ENCODE measurements at places on chromosomes 12 and 14.

- no peak for DNase-seq
Measured at GRCh38 chr14:73342670-73343069, 105.4 kb downstream of the PAPLN start.

DNA sequence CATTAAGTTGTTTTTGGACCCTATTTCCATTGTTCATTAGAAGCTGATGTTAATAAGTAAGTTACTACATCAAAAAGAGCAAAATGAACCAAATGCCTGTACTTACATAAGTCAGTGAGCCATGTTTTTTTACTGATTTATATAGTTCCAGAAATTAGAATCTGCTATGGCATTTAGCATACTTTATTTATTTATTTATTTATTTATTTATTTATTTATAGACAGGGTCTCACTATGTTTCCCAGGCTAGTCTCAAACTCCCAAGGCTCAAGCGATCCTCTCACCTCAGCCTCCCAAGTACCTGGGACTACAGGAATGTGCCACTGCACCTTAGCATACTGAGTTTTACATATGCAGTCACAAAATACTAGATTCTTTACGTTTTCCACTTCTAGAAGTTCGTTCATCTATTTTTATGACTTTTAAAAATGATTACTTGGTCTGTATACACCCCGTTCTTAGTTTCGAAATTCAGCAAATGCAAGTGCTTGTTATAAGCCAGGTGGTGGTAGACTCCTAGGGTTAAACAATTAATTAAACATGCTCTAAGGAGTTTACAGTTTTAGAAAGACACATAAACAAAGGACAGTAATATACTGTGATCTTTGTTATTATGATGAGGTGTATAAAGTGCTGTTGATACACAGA lies 69.8 kb downstream of the SCFD1 start:
- no peak for DNase-seq

DNA sequence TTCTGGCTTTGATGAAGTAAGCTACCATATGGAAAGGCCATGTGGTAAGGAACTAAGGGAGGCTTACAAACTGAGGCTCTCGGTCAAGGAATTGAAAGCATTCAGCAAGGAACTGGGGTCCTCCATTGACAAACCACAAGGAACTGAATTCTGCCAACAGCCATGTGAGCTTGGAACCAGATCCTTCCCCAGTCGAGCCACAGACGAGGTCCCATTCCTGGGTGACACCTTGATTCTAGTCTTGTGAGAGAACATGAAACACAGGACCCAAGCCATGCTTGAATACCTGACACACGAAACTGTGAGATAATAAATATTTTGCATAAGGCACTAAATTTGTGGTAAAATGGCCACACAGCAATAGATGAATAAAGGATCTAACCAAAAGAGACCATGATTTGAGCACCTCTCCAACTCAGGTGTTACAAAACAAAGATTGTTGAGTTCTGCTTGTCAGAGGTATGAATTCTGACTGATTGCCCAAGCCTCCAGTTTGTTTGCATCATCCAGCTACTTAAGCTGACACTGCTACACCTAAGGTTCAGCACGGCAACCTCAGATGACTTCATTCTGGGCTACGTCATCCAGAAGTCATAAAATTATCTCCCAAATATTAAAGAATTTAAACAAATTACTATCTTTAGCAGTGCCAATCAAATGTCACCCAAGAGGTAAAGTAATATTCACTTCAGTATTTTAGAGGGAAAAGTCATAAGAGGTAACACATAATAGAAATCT lies 59.4 kb downstream of the GARIN6 start:
- no peak for DNase-seq

DNA sequence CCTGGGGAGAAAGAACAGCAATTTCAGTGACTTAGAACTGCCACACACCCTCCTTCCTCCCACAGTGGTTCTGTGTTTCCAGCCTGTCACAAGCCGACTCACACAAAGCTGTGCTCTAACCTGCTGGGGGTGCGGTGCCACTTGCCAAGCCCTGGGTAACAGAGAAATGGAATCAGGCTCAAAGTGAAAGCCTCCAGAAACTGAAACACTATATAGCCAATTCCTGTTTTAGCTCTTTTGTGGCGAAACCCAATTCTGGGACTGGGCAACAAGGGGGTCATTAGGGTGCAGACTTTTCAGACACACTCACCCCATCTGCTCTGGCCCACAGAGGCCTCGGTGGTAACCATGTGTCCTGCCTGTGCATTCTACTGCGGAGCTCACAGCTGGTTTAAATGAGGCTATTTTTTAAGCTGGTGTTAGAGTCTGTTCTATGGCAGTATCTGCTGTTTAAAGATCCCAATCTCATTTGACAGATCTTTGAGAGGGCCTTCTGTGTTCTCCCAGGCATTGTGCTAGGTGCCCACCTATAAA lies 15.2 kb upstream of the ACTR6 start:
- DNase-seq, result no peak

- DNase-seq, result no peak
Measured at GRCh38 chr12:125185740-125186470, 120.7 kb downstream of the AACS start.

DNA sequence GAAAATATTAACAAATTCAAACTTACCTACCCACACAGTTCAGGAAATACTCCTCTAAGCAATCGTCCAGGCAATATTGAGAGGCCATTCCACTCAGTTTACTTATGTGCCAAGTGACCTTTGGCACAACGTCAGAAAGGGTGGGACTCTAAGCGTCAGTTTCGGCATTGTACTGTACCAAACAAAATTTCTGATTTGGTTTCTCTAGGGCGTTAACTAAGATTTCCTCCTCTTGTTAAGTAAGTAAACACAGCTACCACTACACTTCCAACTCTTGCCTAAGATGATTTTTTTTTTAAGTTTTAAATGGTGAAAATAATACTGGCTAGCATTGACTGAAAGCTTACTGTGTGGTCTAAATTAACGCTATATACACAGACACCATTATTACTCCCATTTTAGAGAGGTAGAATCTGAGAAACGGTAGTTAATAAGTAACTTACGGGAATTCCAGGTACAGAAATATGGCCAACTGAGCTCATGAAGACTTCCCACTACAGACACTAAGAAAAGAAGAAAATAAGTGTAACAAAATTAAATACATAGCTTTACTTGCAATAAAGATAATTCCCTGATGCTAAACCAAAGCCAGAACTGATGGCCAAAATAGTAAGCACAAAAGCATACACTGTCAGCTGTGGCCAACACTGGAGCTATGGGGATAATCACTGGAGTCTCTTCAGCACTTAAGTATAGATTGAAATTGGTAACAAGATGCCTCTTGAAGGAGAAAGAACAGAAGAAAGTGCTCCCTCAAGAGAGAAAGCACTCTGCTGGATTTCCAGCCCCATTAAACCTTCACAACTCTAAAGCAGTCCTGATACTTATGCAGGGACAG lies 76.1 kb downstream of the EPS8 start:
- DNase-seq, result no peak

- DNase-seq, result no peak
Measured at GRCh38 chr12:115597157-115597712, 680.3 kb downstream of the MED13L start.

DNA sequence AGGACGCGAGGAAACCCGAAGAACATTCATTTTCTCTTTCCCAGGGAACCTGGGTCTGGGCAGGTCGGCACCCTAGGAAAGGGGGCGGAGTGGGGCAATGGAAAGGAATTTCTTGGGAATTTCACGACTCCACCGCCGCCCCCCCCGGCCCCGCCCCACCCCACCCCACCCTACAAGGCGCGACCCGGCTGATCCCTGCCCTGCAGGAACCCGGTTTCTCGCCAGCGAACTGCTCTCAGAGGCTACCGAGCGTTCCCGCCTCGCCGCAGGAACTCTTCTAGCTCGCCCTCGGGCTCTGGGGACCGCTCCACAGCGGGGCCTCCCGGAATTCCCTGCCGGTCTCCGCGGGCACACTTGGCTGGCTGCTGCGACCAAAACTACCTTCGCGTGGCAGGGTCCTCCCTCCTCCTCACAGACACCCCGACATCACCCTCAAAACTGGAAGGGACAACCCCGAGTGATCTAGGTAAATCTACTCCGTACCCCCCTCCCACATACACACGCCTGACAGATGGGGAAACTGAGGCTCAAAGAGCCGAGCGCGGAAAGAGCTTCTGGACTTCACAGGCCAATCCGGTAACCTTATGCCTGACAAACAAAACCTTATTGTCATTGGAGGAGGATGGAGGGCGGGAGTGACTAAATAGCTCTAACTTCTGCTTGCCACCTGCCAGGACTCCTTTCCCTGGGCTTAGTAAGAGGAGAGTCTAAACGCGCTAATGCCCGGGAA lies 785 bp upstream of the ACTN1 start:
- DNase-seq, result no peak

DNA sequence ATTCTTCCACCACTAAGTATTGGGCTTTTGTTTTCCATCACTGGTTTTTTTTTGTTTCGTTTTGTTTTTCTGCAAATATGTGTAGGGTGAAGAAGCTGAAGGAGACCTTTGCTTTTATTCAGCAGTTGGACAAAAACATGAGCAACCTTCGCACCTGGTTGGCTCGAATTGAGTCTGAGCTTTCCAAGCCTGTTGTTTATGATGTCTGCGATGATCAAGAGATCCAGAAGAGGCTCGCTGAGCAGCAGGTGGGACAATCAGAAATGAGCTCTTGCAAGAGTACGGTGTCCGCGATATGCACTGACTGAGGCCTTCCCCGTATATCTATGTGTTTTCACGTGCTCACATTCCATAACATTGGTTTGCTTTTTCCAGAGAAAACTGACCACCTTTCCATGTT lies 91.5 kb downstream of the ESR2 start:
- no peak for DNase-seq

DNA sequence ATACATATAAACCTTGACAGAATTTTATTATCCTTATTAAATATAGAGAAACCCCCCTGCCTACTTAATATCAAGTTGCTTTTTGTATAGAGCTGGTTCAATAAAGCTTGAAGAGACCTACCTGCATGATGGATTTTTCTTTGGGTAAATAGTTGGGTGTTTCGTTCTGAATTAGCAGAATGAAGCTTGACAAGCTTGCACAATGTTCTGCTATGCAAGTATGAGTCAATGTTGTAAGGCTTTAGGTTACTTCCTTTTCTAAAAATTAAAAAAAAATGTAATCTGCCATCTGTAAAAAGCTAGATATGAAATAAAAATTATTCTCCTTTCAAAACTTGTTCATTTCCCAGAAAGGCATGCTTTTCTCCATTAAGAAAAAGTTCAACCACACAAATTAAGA lies 1662.6 kb upstream of the SEL1L start:
- no peak for DNase-seq

DNA sequence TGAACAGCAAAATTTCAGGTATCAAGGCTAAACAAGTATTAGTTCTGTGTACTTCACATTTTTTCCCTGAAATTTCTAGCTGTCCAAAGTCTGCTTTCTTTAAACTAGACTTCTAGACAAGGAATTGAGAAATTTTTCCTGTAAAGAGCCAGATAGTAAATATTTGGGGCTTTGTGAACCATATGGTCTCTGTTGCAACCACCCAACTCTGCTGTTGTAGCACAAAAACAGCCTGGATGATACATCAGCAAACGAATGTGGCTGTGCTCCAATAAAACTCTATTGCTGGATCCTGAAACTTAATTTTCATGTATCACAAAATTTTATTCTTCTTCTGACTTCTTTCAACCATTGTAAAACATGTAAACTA lies 96.0 kb upstream of the SLC38A4 start:
- DNase-seq, result no peak

DNA sequence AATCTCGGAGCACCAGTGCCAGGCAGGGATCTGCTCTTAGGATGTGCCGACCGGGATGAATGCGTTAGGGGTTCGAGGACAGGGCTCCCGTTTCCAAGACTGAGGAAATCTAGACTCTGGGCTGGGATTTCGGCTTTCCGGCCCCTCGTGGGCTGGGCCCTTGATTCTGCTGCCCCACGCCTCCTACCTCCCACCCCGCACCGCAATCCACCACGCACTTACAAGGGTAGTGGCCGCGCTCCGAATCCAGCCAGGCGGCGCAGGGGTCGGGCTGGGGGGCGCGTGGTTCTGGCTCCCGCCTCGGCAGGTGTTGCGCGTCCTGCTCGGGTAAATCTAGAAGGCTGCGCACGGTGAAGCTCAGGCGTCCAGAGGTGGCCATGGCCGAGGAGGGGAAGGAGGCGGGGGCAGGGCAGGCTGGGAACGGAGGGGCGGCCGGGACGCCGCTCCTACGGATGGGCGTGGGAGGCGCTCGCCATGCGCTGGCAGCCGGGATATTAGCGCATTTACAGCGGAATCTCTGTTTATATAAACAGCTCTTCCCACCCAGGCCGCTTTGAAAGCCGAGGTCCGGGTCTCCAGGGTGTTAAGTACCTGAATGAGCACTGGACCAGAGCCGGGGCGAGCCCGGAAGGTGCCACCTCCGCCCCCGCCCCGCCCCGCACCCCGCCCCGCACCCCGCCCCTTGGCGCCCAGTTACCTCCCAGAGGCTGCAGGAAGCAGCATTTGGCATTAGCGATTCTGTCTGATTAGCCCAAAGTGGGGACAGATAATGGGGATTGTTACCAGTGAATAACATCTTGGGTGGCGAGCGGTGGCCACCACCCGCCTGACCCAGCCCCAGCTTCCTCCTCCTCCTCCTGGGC lies at the start of gene NKX2-8:
NKX2-8 (minus strand) TSS at position 604 of the 863 bp plus-strand sequence; CDS start at position 379, 225 bp downstream.
- DNase-seq, result no peak

DNA sequence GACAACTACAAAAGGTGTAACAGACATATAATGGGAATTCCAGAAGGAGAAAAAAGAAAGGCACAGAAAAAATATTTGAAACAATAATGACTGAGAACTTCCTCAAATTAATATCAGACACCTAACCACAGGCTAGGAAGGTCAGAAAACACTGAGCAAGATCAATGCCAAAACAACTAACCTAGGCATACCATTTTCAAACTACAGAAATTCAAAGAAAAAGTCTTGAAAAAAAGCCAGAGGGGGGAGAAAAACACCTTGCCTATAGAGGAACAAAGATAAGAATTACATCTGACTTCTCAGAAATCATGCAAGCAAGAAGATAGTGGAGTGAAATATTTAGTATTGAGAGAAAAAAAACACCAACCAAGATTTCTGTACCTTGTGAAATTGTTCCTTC lies 77.8 kb downstream of the RIN3 start:
- DNase-seq, result no peak

GRCh38 chr12:50351120-50352043 lies 45.0 kb downstream of the FAM186A start:
- no peak for DNase-seq

GRCh38 chr12:76786986-76787385 lies 23.1 kb downstream of the ZDHHC17 start:
- DNase-seq, result no peak

DNA sequence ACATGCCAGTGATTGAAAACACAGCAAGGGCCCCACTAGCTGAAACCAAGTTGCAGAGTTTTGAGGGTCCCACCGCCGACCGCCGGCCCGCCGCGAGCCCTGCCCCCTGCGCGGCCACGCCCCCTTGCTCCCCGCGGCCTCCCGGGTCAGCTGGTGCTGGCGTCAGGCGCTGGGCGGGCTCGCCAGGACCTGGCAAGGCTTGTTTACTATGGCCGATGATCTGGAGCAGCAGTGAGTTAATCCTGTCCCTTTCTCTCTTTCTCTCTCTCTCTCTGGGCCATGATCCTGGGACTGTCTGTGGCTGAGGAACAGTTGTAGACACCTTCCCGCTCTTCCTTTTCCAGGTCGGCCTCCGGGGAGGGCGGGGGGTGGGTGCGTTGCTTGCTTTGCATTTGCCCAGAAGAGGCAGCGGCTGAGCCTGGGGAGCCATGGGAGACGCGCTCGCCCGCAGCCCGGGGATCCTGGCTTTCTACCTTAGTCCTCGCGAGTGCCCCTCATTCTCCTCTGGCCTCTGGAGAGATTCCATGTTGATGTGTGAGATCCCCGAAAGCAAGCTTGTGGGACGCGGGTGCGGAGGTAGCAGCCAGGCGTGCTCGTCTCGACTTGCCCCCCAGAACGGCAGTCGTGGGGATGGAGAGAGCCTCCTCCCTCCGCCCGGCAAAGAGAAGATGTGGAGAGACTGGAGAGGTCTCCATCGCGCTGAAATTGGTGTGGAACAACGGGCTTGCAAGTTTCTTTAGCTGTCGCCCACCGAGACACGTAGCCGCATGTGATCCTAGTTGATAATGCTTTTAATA lies at the start of gene ABHD4:
ABHD4 (plus strand) TSS at position 202 of the 797 bp plus-strand sequence; CDS start at position 209, 7 bp downstream.
- DNase-seq, result peak; percentile 51

Measured in CD4-positive, alpha-beta memory T cell (primary cell).